ENCODE measurements at places on chromosomes 12 and 14. TPM values are rescaled to one million over a fixed set of nuclear protein-coding genes. Genes with fewer than 3 reads are reported as not detected.

The C1QL4 gene
- not detected for total RNA-seq

The ADAM20 gene
- 3.1 TPM for total RNA-seq

The KLHL33 gene
- 2.2 TPM for total RNA-seq

The TMEM117 gene
- total RNA-seq: 16.9 TPM

The P2RX2 gene
- not detected for total RNA-seq

The KRT77 gene
- not detected for total RNA-seq

The SCFD1 gene
- total RNA-seq: 67.5 TPM

The ITGA7 gene
- total RNA-seq: 167 TPM

The TAS2R42 gene
- total RNA-seq: not detected

The RNASE7 gene
- not detected for total RNA-seq

All from tibial nerve (tissue), 4 donors.